CD8-positive, alpha-beta memory T cell (primary cell): ENCODE measurements at places on chromosomes 2 and 18. TPM values are rescaled to one million over a fixed set of nuclear protein-coding genes. Genes with fewer than 3 reads are reported as not detected.

DNA sequence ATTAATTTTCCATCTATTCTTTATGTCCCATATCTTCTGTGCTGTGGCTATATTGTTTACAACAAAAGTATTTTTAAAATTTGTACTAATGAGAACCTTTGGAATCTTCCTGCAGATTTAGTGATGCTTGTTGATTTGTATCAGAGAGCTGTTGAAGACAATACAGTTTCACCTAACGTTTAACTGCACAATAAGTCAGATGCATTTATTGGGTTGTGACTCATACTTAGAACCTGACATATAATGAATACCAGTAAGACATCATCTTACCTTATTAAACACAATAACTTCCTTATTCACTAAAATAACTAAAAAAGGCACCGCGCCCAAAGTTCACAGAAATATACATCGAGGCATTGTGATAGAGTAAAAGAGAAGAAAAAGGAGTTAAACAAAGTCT is 43.8 kb upstream of the IL1R1 start:
- DNase-seq = no peak

- DNase-seq = no peak
Measured at GRCh38 chr2:65436169-65436823, 3.9 kb upstream of the SPRED2 start.

GRCh38 chr18:66495844-66496243 is 108.0 kb downstream of the CDH19 start:
- DNase-seq = no peak

- peak; percentile 41 for DNase-seq
Measured at GRCh38 chr2:185738679-185739472, at the start of gene FSIP2. TSS of gene FSIP2 (plus strand) at chr2:185738804. CDS start at chr2:185738895, 91 bp downstream.

DNA sequence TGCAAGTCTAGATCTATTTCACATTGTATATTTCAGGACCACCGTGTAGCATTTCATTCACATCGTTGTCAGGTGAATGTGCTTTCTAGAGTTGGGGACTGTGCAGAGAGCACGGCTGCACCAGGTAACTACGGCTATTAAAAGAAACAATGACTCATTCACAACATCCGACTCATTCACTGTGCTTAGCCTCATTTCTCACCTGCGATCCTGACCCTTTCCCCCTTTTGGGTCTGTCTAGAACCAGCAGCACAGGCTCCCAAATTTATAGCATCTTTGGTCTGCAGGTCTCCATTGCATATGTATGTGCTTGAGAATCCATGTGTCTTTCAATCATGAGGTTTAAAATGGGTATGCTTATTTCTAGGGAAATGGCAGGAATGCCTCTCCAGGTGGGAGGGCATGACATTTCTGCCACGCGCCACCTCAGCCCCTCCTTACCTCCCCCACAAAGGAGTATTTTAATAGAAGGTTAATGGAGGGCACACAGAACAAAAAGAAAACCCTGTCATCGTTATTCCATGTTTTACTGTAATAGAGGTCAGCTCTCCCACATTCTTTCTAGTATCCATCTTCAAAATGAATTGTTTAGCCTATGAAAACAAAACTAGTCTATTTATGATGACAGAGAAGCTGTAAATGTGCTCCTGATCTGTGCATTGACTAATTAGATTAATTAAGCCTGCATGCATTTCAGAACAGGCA is 246.7 kb upstream of the EPHA4 start:
- no peak for DNase-seq

DNA sequence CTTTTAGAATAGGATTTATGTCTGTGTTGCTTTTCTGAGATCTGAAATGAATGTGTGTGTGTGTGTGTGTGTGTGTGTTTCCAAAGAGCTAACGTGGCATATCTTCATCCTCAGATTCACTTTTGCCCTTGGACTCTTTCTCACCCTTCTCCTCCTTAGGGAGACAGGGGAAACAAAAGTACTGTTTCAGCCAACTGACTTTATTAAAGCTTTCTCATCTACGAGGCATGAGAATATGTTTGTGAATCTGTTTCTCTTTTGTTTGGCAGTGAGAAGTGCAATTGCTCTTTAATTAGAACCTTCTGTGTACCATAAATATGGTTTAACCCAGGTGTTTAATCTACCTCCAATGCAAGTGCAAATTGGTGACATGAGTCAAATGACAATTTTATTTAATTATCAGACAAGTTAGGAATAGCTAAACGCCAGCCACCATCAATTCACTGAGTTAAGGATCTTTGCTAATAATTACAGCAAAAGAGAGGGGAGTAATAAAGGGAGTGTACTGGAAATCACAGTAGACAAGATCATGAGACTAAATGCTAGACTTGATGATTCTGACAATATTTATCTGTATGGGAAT is 186.4 kb upstream of the COL3A1 start:
- DNase-seq = no peak

- DNase-seq = no peak
Measured at GRCh38 chr2:131014141-131014540, 79.1 kb downstream of the FAM168B start.

- no peak for DNase-seq
Measured at GRCh38 chr2:181952404-181953226, 33.0 kb upstream of the PPP1R1C start.

DNA sequence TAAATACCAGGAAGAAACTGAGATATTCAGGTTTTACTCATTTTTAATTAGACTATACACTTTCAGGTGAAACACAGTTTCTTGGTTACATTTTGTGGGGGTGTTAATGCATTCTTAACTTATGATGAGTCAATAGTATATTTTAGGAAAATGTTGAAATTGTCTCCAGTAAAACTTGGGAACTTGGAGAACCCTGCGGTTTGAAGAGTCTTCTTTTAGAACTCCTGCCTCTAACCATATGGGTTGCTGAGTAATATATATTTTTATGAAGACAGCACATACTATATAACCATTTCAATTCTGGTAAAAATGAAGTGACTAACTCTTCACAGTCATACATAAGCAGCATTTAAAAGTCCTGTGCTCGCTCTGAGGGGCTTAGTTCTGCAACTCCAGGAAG is 308.2 kb upstream of the LRATD1 start:
- no peak for DNase-seq

DNA sequence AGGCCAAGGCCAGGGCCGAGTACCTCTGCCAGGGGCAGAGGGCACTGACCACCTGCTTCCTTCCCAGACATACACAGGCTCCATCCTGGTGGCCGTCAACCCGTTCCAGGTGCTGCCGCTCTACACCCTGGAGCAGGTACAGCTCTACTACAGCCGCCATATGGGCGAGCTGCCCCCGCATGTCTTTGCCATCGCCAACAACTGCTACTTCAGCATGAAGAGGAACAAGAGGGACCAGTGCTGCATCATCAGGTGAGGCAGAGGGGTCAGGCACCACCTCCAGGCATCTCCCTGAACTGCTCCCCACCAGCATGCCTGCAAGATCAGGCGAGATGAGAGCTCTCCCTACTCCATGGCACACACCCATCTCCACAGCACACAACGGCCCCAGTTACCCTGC is 31.1 kb downstream of the MYO7B start:
- no peak for DNase-seq

KCNJ3 gene
- total RNA-seq = not detected
